ENCODE measurements at places on chromosomes 4 and X.

DNA sequence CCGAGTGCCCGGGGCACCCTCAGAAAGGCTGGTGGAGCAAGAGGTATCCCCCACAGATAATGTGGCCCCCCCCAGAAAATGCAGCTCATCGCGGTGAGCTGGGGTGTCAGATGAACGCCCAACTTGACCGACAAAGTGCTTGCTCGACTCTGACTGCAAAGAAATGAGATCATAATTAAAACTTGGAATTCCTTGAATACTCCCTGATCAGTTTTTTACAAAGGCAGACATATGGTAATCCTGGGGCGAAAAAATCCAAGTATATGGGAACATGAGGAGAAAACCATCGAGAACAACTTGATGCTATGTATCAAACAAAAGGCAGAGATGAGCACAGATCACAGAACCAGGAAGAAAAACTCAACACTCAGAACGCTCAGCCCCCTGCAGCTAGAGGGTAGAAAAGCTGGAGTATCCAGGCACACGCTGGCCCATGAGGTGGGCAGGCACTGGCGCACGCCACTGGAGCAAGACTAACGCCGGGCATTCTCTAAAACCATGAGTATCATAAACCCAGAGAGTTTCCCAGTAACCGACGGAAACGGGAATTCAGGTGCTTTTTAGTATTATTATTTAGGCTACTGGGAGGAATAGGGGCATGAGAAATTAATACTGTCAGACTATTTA, 127.3 kb downstream of the AFAP1 start:
- DNase-seq, result no peak

DNA sequence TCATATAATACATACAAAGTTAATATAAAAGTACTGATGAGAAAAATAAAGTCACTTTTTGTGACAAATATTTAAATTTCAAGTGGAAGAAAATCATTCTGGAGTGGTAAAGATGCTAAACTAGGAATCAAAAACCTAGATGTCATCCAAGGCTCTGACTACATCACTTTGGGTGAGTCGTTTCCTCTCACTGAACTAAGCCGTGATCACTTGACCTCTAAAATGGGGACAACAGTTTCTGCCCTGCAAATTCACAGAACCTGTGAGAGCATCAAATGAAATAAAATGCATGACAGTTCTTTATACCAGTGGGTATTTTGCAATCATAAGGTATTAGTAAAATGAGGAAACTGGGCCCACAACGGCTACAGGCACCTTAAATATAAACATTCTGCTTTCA, 63.8 kb downstream of the PRDM5 start:
- DNase-seq, result no peak

GRCh38 chrX:3712051-3712869, 1.2 kb downstream of the PRKX start:
- no peak for DNase-seq

DNA sequence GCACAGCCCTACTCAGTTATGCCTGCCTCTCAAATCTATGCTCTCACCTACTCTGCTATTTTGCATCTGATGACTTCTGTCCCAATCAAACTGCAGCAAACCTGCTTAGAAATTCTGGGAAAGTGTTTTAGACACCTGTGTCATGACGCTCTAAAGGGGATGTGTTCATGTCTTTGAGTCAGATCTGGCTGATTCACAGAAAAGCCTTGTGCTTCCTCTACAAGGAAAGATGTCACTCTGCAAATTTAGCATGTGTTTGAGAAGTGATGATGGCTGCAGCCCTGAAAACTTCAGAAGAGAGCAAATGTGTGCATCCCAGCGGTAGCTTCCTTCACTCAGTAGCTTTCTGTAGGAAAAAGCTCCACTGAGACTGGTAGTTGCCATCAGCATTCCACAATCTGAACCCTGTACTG, 235.4 kb downstream of the MGST2 start:
- DNase-seq, result no peak

DNA sequence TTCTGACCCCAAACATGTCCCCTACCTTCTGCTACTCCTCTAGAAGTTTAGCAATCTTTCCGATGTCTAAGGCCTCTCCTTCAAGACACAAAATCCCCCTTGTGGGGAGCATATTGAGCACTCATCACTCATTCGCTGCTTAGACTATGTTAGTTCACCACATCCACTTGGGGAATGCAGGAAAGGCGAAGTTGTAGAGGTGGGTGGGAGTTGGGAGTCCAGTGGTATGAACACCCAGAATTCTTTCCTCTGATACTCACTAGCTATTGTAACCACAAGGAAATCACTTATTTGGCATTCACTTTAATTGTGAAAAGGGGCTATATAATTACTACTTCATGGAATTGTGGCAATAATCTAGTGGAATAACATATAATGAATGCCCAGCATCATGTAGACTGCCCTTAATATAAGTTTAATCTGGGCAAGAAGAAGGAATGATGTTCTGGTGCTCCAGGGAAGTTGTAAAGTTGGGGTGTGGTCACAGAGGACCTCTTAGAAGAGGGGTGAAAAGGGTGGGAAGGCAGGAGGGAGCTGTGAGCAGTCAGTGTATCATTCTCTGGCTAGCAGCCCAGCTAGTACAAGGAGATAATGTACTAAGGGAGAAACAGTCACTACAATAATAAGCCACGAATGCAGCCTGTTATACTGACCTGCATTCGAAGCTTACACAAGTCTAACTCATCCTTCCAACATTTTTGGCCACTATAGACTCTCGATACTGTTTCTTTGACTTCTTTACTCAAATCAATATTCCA, 468.2 kb upstream of the DIPK2B start:
- DNase-seq, result no peak

GRCh38 chr4:152825336-152825735, 45.6 kb downstream of the ARFIP1 start:
- DNase-seq, result no peak

DNA sequence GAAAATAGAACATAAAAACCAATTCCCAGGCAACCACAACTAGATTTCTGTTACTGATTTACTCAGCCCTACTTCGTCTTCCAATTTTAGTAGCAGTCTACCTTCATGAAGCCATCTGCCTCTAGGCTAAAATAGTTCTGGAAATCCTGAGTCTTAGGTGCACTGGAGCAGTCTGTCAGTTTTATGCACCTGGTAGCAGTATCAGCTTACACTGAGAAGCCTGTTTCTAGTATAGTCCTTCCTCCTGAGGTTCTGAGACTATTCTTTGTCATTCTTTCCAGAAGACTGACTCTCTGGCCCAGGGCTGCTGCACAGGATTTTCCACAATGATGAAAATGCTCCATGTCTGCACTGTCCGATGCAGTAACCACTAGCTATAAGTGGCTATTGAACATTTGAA, 16.9 kb upstream of the HPRT1 start:
- DNase-seq, result no peak

DNA sequence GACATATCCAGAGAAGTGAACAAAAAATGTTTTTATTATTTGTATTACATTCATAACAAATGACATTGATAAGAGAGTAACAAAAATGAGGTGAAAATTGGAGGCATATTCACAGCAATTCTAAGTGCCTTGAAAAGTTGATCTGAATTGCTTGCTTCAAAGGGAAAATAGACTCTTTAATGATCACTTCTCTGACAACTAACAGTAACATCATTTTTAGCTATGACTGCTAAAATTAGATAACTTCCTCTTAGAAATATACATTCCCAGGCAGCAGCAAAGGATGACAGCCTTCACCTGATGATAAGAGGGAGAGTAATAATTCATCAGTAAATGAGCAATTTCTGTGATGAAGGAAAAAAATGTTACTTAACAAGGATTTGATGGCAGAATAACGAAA, 472.5 kb downstream of the PCDH10 start:
- no peak for DNase-seq
